ENCODE measurements at places on chromosomes 7 and 10. TPM values are rescaled to one million over a fixed set of nuclear protein-coding genes. Genes with fewer than 3 reads are reported as not detected.

GRCh38 chr7:139981511-139981895, 81.2 kb downstream of the PARP12 start:
- DNase-seq = no peak

DNA sequence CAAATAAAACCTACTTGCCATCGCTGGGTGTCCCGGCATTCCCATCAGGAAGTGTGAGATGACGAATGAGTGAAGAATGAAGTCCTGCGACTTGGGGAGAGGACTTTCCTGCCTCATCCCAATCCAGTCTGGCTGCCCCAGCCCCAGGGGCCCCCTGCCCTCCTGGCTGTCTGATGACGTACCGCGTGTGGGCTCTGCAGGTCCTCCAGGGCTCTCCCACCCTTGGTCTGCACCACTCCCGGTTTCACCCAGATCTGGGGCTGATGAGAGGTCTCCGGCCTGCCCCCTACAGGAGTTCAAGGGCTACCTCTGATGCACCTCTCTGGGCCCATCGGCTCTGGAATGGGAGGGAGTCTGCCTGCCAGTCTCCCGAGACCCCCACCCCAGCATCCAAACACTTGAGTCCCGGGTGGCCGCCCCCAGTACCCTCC, 9.8 kb downstream of the ATP6V1F start:
- DNase-seq = no peak

- peak; percentile 34 for DNase-seq
These were observed 651 bp upstream of the ARPC1A start for GRCh38 chr7:99325001-99325493.

The PTF1A gene
- not detected for total RNA-seq

- DNase-seq = no peak
These were observed 243.5 kb upstream of the LRGUK start for GRCh38 chr7:133883591-133883990.

The CLCN1 gene
- not detected for total RNA-seq

DNA sequence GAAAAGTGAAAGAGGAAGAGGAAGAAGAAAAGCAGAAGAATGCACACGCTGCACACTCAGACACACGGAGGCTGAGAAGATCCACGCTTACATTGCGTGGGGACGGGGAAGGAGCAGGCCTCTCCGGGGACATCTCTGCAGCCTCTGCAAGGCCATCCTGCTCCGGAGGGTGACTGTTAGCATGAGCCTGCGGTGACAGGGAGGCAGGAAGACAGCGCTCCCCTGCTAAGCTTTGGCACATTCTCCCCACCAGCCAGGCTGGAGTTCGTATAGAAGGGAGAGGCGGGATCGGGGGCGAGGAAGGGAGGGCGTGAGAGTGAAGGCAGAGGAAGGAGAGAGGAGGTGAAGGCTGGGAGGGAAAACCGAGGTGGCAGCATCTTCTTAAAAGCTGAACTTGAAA, 366.0 kb upstream of the SHH start:
- no peak for DNase-seq

DNA sequence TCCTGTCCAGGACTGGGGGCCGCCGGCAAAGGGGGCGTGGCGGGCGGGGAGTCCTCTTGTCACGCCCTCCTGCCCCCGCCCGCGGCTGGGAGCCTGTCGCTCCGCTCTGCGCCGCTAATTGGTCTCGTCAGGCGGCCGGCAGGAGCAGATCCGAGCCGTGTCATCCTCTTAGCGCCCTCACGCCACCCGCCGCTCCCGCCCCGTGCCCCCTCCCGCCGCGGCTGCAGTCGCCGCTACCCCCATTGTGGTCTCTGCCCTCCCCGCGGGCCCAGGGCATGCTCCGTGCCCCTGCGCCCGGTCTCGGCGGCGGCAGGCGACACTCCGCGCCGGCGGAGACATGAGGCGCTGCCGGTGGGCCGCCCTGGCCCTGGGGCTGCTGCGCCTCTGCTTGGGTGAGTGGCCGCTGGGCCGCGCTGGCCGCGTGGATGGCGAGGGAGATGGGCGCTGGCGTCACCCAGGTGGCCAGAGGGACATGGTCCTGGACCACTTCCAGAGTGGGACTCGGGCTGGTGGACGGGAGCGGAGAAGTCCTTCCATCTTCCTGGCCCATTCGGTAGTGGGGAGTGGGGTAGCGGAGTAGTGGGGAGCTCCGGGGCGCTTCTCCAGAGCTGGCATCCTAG, at the start of gene CDHR1:
TSS of gene CDHR1 (plus strand) at position 114 of the 620 bp plus-strand sequence. CDS start at position 338, 224 bp downstream.
- peak; percentile 64 for DNase-seq

The TNKS2 gene
- total RNA-seq = 40.7 TPM

The AOC1 gene
- total RNA-seq = not detected

DNA sequence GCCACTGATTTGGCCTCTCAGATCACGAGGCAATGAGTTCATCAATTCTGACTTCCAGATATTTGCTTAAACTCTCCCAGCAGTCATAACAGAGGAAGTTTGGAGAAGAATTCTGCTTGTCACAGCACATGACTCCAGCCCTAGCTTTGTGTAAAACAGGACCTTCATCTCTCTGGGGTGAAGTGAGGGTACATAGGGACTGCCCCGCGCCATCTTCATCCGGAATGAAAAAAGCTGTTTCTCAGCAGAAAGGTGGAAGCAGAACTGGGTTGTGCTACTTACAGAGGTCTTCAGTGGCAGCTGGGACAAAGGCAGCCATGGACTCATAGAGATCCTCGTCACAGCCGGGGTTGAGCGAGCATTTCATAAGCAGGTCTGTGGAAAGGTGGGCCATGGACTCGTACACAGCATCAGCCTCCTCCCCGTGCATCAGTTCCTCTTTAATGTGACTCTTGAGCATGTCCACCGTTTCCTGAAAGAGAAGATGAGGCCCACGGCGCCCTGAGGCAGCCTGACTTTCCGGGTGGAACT, 58.4 kb upstream of the TM9SF3 start:
- DNase-seq = no peak

The PCLO gene
- not detected for total RNA-seq

DNA sequence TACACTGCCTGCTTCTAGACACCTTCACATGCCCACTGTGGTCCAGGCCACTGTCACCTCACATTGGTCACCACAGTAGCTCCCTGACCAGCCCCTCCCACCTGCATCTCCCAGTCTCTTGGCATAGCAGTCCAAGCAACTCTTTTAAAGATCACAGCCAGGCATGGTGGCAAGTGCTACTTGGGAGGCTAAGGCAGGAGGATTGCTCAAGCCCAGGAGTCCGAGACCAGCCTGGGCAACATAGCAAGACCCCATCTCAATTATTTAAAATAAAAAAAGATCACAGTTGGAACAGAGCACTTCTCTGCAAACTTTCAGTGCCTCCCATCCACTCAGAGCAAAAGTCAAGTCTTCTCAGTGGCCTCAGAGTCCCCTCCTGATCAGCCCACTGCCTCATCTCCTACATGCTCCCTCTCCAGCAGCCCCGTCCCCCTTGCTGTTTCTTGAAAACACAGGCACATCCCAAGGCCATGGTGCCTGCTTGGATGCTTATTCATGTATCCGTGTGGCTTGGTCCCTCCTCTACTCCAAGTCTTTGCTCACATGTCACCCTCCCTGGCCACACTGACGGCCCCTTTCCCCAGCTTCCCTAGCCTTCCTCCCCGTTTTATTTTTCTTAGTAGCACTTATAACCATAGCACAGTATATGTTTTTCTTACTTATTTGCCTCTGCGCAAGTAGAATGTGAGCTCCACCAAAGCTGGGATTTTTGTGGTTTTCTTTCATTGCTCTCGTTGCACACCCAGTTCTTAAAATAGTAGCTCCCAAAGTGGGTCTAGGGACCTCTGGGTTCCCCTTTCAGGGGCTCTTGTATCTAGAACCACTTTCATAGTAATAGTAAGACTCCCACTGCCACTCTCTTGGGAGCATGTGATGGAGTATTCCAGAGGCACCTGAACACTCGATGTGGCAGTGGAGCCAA, 19.5 kb downstream of the TSPAN15 start:
- no peak for DNase-seq
